Fibroblast of skin of left biceps (primary cell): ENCODE measurements at places on chromosomes 7 and 10.

DNA sequence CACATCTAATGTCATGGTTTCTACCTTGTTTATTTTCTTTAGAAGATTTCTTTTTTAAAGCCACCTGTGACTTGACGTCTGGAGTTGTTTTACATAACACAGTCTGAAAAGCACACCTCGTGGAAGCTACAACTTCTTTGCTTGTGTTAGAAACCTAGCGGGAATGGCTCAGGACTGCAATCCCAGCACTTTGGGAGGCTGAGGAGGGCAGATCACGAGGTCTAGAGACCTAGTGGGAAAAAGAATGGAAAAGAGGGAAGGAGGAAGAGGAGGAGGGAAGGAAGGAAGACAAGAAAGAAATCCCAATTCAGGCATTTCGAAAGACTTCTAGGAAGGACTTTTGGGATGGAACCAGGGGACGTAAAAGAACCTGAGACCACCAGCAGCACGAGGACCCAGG lies 146.3 kb upstream of the CELF2 start:
- DNase-seq, result no peak

GRCh38 chr10:21687266-21688008 lies 153.4 kb downstream of the MLLT10 start:
- peak; percentile 40 for DNase-seq

DNA sequence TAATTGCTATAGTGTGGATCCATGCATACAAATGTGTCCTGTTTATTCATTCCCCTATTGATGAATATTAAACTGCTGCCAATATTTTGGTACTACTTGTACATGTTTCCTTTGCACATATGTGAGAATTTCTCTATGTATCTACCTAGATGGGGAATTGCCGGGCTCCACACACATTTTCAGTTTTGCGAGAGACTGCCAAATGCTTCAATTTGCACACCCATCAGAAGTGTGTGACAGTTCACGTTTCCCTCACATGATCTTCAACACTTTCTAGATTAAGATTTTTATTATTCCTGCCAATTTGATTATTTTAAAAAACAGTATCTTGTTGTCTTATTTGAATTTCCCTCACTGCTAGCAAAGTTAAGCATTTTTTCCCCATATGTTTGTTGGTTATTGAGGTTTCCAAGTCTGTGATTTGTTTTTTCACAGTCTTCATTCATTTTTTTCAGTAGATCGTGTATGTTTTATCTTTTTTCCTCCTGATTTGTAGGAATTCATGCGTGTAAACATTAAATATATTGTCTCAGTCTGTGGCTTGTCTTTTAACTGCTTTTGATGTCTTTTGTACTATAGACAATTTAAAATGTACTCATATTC lies 2.4 kb upstream of the KLF14 start:
- no peak for DNase-seq

DNA sequence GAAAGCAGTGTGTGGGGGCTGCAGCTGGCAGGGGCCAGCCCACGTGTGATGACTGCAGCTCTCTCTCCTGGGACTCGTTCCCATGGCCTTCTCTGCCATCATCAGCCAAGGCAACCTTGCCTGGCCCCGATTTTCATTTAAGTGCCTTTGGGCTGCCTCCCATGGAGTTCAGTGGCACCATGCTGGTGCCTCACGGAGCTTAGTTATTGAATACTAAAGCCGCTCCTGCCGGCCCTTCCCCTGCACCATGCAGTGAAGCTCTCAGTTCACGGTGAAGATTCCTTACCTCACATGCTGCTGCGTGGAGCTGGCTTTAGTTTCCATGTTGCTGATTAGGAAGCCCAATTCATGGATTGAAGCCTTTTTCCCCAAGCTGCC lies 141.5 kb upstream of the EEPD1 start:
- DNase-seq, result no peak

DNA sequence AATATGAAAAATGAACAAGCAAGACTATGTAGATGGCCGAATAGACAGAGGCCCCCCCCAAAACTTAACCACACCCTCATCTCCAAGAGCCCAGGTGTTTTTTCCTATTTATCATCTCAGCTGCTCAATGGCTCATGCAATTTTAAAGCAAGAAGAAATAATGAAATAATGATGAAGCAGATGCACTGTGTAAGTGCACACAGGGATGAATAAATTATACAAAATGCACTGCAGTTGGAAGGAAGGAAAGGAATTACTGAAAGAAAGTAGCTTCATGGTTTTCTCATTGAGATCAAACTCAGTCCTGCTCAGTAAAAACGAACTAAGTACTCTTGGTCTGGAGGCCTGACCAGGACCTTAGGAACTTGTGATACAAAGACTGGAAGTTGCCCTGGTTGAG lies 810.1 kb downstream of the NRG3 start:
- no peak for DNase-seq

DNA sequence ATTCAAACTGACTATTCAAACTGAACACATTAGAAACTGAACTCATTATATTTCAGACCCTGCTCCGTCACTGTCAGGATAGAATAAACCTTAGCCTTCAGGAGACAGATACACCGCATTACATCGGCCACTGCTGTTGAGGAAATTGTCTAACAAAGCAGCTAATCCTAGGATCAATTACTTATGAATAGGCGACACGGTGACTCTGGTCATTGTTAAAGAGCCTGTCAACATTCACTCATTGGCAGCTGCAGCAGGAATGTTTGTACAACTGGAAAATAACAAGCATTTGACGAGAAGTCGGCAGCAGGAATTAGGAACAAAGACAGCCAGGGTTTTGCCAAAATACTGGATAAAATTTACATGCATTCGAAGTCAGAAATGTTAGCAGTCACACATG lies 112.0 kb upstream of the MKX start:
- no peak for DNase-seq

- no peak for DNase-seq
These were observed 217.0 kb downstream of the CREB5 start for GRCh38 chr7:28629216-28629842.

GRCh38 chr10:31937371-31937770 lies 8.7 kb upstream of the ARHGAP12 start:
- no peak for DNase-seq

DNA sequence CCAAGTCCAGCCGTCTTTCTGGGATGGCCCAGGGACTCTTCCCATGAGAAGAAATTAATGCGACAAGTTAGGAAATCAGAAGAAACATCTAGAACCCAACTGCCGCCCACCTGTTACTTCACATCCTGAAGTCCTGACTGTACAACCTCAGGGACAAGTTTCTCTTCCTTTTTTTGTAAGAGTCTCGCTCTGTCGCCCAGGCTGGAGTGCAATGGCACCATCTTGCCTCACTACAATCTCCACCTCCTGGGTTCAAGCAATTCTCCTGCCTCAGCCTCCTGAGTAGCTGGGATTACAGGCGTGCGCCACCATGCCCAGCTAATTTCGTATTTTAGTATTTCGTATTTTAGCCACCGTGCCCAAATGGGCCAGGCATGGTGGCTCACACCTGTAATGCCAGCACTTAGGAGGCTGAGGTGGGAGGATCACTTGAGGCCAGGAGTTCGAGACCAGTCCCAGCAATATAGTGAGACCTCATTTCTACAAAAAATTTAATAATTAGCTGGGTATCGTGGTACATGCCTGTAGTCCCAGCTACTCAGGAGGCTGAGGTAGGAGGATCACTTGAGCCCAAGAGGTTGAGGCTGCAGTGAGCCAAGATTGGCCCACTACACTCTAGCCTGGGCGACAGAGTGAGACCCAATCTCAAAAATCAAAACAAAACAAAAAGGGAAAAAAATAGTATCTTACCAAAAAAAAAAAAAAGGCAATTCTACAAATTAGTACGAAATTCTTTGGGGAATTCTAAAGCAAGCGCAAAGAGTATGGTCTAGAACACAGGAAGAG lies 20.8 kb downstream of the LAT2 start:
- DNase-seq, result no peak

GRCh38 chr10:122864901-122865300 lies 14.5 kb downstream of the FAM24B start:
- no peak for DNase-seq

GRCh38 chr7:76047811-76048667 lies at the start of the genes MDH2 and STYXL1:
Gene MDH2, plus strand, starts transcription at chr7:76048106. Its CDS starts 55 bp downstream, at chr7:76048161.
Gene STYXL1, minus strand, starts transcription at chr7:76048000. Its CDS starts 17,477 bp downstream, at chr7:76030523.
- DNase-seq, result peak; percentile 76

DNA sequence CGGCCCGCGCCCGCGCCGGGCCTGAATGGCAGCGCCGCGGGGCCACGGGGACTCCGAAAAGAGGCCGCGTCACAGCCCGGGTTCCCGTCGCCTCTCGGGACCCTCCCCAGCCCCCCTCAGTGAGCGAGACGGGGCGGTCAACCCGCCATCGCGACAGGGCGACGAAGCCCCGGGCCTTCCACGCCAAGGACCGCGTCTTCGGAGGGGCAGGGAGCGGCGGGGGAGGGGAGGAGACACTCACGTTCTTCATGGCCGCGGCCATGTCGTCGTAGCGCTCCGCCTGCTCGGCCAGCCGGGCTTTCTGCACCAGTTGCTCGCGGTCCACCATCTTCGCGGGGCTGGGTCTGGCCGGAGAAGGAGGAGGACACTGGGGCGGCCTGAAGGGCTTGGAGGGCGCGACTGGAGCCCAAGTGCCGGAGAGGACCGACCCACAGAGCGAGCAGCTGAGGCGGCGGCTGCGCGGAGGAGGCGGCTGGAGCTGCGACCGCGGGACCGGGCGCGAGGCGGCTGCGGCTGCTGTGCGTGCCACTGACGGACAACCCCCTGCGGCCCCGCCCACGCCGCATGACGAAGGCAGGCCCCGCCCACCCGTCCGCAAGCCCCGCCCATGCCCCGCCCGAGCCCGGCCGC lies at the start of gene YWHAG:
Gene YWHAG (minus strand): TSS at position 511 of the 630 bp plus-strand sequence. CDS start 183 bp downstream, at position 328.
- peak; percentile 68 for DNase-seq

DNA sequence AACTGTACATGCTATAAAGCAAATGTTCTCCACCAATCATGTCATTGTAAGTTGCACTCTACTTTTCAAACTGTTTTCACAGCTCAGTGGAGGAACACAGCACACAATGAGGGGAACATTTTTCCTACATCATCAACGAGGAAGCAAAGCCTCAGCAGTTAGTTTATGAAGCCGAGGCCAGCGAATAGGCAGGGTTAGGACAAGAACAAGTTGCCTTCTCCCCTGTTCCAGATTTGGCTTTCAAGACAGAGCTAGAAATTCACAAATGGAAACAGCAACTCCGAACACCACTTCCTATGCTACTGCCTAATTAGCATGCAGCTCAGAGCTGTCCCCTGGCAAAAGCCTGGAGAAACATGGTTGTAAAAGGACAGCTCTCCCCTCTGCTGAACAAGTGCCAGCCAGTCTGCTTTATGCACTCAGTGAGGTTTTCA lies 19.8 kb downstream of the ITGB8 start:
- no peak for DNase-seq

GRCh38 chr7:114008696-114009095 lies 89.9 kb upstream of the PPP1R3A start:
- no peak for DNase-seq

DNA sequence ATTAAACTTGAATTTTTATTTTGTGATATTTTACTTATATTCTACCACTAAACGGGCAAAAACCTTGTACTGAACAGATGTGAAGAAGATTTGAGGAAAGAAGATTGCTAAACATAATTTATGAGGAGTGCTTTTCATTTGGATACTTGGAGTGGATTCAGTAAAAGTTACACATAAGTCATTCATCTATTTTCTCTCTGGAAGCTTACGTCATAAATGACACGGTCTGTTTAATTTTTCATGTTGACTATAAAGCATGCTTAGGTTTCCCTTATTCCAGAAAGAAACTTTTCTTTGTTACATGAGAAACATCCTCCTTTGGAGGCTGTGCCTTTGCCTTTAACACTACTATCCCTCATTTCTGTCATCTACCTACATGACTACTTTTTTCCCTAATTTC lies 53.9 kb downstream of the TFEC start:
- no peak for DNase-seq

GRCh38 chr10:91495402-91495801 lies 85.3 kb downstream of the HECTD2 start:
- DNase-seq, result no peak

GRCh38 chr7:27213433-27214238 lies 13.7 kb upstream of the HOXA13 start:
- DNase-seq, result no peak

DNA sequence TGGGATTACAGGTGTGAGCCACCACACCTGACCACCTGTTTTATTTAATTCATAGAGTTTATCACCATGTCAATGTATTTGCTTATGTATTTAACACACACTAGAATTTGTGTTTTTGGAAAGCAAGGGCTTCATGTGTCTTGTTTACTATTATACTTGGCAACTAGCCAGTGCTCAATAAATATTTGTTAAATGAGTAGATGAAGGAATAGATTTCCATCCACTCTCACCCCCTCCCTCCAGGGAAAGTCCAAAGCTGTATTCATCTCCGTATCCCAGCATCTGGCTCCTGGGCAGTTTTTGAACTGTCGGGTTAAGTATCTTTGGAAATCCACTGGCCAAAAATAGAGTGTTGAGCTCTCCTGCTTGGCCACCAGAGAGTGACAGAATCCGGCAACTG lies 4.6 kb upstream of the RADIL start:
- no peak for DNase-seq

DNA sequence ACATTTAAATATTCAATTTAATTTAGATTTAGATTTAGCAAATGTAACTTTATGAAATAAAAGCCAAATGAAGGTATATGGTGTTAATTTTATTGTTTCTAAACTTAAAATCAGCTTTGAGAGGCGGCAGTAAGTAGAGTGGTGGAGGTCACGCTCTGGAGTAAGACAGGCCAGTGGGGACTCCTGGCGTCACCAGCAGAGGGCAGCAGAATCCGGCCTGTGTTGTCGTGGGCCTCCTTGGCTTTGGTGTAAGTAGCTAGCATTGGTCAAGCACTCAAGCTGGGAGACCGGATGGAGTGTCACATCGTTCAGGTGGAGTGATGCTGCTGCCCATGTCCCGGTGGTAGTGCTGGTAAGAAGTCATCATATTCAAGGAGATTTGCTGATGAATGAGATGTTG lies 98.7 kb upstream of the DNAJB6 start:
- no peak for DNase-seq

DNA sequence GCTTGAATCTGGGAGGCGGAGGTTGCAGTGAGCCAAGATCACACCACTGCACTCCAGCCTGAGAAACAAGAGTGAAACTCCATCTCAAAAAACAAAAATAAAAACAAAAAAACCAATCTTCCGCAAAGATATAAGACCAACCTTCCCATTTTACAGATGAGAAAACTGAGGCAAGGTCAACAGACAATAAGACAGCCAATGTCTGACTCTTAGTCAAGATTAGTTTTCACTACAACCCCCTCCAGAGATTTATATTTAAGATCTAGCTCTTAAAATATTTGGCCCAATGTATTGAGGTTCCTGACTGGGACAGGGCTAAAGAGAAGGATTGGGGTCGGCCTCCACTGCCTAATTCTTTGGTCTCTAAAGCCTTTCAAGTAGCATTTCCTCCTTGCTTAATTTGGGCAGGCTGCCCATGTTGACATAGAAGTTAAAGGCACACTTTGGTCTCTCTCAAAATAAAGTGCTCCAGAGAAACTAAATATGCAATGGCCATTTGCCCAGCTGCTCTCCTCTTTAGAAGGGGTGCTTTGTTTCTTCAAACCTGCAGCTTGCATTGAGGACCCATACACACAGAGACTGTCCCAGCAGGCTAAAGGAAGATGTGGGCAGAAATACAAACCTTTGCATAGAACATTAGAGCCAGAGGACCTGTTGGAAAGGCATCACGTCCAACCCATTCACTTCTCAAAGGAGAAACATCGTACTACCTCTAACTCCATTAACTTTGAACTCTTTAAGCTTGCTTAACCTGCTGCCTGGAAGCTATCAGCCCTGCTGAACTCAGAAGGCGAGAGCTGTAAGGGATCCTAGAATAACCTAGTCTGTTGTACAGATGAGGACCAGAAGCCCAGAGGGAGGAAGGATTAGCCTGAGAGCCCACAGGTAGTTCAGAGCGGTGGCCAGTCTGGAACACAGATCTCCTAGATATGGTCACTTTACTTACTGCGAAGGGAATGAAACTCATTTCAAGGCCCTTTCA lies 3.9 kb downstream of the TECTB start:
- DNase-seq, result no peak
